Activated T-helper 1 cell treated with Interleukin-2 at 50 U/mL for 16 hours (primary cell): ENCODE measurements at places on chromosomes 11 and 22.
A peak's percentile ranks its signal among the peaks of the same experiment; 100 is the strongest.

- peak; percentile 62 for DNase-seq
Observed at GRCh38 chr11:64206457-64207255, at the start of gene FERMT3. Gene FERMT3, plus strand, starts transcription at chr11:64206721. Its CDS starts 644 bp downstream, at chr11:64207365.

DNA sequence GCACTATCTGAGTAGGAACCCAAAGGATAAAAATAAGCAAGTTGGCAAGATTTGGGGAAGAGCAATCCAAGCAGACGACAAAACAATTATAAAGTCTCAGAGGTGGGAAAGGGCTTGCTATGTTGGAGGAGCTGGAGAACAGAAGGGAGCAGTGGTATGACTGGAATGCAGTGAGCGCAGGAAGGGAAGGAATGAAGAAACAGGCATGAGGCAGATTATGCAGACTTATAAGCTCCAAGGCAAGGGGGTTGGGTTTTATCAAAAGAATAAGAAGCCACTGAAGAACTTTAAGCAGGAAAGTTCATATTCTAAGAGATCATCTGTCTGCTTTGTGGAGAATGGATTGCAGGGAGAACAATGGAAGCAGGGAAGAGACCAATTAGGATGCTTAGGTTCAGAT lies 31.7 kb downstream of the PGM2L1 start:
- no peak for DNase-seq

- DNase-seq: no peak
Observed at GRCh38 chr11:90321018-90321417, 98.2 kb upstream of the CHORDC1 start.

- no peak for DNase-seq
Observed at GRCh38 chr22:20793748-20794649, 20.1 kb downstream of the SERPIND1 start.

- DNase-seq: no peak
Observed at GRCh38 chr22:18101536-18101935, 9.1 kb upstream of the TUBA8 start.

DNA sequence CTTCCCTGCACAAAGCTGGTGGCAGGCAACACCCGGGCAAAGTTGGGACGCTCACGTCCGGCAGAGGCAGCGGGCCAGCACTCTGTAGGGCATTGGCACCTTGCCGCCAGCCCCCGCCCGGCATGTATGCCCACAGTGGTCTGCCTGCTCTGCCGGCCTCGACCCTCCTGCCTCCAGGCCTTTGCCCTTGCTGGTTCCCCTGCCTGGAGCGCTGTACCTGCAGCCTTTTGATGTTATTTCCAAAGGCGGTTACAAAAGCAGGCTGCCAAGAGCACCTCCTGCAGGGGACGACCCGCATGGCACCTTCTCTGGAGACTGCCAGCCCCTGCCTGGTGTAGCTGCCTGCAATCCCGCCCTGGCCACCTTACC lies 56.5 kb upstream of the SHISAL1 start:
- no peak for DNase-seq

DNA sequence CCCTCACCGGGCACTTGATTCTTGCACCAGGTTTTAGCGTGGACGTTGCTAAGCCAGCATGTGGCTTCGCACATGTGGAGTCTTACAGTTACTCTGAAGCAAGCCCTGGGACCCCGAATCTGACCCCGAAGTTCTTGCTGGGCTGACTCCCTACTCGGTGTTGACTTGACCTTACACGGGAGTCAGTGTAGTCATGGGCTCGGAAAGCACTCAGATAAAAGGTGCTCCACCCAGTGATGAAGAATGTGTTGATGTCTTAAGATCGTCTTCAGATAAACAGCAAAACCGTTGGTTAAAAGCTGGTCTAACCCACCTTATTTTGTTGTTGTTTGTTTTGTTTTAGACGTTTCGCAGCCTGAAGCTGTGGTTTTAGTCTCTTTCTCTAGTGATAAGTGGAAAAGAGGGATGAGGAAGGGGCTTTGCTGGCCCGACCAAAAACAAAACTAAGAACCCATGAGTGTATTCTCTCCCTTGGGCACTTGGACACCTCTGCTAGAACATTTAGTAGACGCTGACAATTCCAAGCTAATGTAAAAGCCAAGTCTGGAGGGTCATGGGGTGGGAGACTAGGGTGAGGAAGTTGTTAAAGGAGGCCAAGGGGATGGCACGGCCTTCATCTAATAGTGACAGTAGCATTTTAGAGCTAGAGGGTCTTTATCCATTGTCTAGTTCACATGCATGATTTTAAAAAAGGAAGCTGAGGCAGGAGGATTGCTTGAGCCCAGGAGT lies 69.9 kb downstream of the BCR start:
- no peak for DNase-seq

- no peak for DNase-seq
Observed at GRCh38 chr11:17439316-17439782, 37.3 kb downstream of the ABCC8 start.

- no peak for DNase-seq
Observed at GRCh38 chr11:19879307-19880087, 166.9 kb downstream of the NAV2 start.

GRCh38 chr22:25750569-25751173 lies 8.7 kb downstream of the MYO18B start:
- DNase-seq: no peak

DNA sequence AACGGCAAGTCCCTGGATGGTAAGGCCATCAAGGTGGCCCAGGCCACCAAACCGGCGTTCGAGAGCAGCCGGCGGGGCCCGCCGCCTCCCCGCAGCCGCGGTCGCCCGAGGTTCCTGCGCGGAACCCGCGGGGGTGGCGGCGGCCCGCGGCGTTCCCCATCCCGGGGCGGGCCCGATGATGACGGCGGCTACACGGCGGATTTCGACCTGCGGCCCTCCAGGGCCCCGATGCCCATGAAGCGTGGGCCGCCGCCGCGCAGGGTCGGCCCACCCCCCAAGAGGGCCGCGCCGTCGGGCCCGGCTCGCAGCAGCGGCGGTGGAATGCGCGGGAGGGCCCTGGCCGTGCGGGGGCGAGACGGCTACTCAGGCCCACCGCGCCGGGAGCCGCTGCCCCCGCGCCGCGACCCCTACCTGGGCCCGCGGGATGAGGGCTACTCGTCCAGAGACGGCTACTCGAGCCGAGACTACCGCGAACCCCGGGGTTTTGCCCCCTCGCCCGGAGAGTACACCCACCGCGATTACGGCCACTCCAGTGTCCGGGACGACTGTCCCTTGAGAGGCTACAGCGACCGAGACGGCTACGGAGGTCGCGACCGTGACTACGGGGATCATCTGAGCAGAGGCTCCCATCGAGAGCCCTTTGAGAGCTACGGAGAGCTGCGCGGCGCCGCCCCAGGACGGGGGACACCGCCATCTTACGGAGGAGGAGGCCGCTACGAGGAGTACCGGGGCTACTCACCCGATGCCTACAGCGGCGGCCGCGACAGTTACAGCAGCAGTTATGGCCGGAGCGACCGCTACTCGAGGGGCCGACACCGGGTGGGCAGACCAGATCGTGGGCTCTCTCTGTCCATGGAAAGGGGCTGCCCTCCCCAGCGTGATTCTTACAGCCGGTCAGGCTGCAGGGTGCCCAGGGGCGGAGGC lies 792 bp downstream of the RBMXL2 start:
- DNase-seq: no peak

GRCh38 chr11:12200991-12201985 lies 90.9 kb downstream of the MICAL2 start:
- DNase-seq: no peak

GRCh38 chr11:1908618-1909017 lies 10.9 kb upstream of the TNNT3 start:
- DNase-seq: no peak

DNA sequence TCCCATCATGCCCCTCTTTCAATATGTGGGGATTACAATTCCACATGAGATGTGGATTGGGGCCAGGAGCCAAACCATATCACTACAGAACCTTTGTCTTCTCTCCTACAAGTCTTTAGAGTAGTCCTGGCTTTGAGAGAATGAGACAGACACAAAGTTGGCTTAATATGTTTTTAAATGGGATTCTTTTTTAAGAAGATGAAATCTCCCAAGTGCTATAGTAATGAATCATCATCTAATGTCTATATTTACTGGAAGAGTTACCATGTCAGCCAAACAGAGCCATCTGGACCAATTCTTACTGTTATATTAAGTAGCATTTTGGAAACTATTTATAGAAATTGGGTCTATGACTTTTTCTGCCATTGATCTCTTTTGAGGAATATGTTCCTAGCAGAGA lies 38.1 kb upstream of the CARD18 start:
- no peak for DNase-seq

DNA sequence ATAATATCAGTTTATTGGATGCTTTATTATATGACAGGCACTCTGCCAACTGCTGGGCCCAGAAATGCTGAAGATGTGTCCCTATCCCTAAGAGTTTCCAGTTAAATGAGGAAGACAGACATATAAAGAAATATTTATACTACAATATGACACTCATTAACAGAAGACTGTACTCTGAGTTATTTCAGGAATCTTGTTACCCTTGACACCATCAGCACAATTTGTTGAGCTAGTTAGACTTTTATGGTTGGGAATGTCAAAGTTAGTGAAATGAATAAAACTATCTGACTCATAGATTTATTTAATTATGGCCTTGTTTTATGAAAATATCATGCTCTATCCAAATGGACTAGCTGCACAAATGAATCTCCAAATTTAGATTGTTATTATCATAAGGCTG lies 25.6 kb upstream of the MSANTD4 start:
- DNase-seq: no peak

GRCh38 chr11:804599-804964 lies 449 bp downstream of the PIDD1 start:
- DNase-seq: no peak

GRCh38 chr22:49724893-49725489 lies 102.7 kb downstream of the BRD1 start:
- peak; percentile 48 for DNase-seq

DNA sequence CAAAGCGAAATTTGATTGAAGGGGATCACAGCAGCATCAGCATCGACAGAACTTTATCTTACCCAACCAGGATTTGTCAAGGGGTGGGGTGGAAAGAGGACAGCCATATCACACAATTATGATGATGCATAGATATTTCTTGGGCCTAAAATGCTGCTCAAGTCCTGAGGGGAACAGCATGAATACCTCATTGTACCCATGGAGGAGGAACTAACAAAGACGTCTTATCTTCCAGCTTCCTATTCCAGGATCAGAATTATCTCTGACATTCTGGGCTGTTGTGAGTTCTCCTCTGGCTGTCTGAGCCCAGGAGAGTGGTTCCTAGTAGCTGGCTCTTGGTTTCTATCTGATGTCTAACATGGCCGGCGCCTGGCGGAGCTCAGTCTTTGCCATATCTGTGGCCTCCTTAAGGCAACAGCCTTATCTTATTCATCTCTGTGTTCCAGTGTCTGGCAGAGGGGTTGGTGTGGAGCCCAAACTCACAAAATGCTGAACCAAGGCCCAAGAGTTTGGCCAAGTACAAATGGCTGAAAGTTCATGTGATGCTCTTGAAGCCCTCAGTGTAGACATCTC lies 68.2 kb upstream of the TIMP3 start:
- DNase-seq: no peak

DNA sequence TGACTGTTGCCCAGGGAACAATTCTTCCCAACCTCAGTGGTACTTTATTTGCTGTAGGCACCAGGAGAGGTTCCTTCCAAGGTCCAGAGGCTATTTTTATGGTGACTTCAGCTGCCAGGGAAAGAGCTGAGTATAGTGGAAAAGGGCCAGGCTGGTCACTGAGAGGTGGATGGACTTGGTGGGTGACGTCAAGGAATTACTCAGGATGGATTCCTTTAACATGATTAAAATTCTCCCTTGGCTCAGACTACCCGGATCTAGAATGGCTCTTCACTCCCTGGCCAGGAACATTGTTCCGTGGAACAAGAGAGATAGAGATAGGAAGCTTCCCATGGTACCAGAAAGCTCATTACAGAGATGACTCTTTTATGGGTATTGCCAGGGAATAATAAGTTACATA lies 8.7 kb upstream of the CALCA start:
- no peak for DNase-seq

DNA sequence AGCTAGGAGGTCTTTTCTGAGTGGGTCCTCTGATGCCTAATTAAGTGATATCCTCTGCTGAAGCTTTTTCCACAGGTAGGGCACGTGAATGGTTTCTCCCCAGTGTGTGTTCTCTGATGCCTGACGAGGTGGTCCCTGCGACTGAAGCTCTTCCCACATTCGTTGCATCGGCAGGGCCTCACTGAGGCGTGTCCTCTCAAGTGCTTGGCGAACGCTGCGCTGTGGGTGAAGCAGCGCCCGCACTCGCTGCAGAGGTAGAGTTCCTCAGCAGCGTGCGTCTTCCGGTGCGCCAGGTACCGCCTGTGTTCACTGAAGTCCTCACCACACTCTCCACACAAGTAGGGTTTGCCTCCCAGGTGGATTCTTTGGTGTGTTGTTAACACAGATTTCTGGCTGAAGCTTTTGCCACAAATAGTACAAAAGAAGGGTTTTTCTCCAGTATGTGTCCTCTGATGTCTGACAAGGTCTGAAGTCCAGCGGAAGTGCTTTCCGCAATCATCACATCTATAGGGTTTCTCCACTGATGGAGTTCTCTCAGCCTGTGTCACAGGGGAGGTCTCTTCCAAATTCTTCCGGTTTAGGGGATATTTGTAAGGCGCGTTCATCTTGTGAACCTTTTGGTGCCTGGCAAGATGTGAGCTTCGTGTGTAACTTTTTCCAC lies 15.3 kb downstream of the ZNF202 start:
- DNase-seq: no peak

- DNase-seq: no peak
Observed at GRCh38 chr11:119691020-119691666, 37.9 kb downstream of the NECTIN1 start.

DNA sequence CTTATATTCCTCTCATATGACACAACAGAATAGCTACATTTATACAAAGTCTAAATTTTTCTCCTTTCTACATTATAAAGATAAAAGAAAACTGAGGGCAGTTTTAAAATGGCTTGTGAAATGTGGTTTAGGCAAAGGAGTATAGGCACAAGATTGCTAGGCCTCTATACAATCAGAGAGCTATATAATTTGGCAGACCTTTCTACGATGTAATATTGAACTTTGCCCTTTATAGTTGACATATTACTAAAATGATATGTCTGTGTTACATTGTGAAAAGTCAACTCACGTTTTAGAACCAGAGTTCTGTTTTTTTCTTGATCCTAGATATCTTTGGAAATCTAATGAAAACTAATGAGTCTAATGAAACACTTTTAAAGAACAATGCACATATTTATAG lies 430.2 kb downstream of the DLG2 start:
- no peak for DNase-seq

GRCh38 chr11:110362971-110363509 lies 66.6 kb upstream of the RDX start:
- DNase-seq: no peak

DNA sequence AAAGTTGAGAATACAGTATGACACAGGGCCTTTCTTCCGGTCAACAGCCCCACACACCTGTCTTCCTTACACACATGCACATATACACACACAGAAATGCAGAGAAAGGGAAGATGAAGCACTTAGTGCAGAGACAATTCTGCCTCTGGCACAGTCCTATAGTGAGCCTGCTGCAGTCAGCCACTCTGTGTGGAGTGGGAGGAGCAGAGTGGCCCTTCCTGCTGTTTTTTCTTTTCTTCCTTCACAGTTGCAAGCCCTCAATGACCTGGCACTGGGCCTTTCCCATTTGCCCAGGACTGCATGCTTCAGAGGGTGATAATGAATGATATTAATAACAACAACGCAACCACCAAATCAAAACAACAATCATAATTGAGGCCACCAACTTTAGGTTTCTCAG lies 527.0 kb upstream of the B3GAT1 start:
- no peak for DNase-seq
